Activated CD8-positive, alpha-beta memory T cell treated with anti-CD3 and anti-CD28 coated beads for 48 hours (primary cell): ENCODE measurements at places on chromosomes 12 and 14.

DNA sequence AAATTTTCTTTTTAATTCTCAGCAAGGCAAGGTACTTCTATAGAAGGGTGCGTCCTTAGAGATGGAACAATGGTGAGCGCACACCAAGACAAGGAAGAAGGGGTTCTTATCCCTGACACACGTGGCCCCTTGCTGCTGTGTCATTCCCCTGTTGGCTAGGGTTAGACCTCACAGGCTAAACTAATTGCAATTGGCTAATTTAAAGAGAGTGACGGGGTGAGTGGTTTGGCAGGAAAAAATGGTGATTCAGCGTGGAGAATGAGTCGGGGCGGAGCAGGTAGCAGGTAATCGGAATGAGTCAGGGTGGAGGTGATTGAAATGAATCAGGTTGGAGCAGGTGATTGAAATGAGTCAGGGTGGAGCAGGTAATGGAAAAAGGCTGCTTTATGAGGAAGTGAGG, 36.3 kb upstream of the HECTD1 start:
- DNase-seq: peak; percentile 3

DNA sequence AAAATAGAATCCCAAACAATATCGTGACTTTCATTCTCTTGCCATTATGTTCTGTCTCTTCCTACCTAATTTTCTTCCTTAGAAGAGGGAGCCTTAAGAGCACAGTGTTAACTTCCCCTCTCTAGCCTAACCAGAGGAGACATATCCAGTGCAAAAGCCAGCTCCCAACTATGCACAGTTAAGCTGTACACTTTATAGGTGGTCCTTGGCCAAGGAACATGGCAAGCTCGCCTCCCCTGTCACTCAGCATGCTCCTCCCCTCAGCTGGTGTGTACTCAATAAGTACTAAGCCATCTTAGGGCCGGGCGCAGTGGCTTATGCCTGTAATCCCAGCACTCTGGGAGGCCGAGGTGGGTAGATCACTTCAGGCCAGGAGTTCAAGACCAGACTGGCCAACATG, 255.1 kb upstream of the TMPO start:
- no peak for DNase-seq

DNA sequence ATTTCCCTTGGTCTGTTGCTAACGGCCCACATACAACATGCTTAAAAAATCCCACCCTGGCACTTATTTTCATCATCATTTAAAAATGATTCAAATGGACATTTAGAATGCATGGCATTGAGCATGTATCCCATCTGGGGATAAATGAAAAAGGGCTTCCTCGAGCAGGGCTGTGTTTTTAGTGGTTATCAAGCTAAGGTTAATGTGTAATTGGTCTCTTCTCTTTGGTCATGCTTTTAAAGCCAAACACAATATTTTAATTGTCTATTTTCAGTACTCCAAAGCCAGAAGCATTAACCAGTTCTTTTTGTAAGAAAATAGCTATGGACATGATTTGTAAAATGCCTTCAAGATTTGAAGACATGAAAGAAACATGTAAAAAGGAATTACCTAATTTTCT, 1.9 kb upstream of the TRHDE start:
- DNase-seq: no peak

DNA sequence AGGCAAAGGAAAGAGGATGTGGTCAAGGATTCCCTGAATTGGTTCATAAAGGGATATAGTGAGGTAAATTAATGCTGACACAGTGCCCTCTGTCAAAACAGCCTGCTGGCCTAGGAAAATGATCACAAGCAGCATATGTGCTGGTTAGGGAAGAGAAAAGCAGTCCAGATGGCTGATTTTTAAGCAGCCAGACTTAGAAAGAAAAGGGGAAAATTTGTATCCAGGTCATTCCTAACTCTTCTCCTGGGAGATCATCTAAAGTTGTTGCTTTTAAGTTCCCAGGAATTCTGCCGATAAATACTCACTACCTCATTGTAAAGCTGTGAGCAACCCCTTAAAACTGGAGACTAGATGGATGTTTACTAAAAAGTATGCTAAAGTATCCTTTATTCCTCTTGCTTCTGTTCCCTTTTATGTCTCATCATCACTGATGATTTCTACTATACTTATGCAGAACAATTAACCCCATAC, 46.4 kb upstream of the CNOT2 start:
- no peak for DNase-seq

GRCh38 chr14:52703225-52703624, 3.8 kb upstream of the PSMC6 start:
- no peak for DNase-seq

DNA sequence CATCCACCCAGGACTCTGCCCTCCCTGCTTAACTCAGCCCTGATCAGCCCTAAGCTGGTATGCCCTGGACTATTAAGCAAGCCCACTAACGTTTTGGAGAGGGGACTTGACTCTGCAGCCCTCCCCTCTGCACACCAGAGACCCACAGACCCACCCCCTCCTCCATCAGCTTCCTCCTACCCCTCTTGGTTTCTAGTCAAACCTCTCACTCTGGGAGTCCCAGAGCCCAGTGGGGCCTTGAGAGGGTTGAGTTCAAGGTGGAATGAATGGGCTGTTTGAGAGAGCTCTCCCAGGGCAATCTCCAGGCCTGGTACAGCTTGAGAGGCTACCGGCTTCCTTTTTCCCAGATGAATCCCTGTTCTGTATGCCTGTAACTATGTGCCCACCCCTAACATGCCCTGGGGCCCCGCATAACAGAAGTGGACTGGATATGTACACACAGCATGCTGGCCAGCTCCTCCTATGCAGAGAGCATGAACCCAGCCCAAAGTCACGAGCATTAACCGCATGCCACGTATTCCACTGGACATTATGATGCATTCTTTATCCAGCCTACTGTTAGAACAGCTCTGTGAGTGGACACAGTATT, 43.6 kb downstream of the IRF2BPL start:
- DNase-seq: no peak

DNA sequence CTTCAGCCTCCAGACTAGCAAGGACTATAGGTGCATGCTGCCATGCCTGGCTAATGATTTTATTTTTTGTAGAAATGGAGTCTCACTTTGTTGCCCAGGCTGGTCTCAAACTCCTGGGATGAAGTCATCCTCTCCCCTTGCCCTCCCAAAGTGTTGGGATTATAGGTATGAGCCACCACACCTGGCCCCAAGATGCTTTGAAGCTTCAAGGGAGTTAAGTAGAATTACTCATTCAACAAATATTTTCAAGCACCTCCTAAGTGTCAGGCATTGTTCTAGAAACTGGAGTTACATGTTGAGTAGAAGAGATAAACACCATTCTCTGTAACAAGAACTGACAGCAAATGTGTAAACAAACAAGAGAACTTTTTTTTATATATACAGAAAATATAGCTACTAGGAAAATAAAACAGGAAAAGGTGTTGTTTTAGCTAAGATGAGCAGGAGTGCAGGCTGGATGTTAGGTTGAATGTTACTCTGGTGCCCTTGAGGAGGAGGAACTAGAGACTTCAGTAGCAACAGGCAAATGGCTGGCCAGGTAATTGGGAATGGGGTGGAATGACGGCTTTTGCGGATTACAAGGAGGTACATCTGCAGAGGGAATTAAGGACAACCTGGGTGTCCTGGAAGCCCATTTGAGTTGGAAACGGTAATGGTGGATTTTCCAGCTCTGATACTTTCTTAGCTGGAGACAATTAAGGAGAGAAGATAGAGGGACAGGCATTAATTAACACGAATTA, 32.0 kb upstream of the CFAP54 start:
- DNase-seq: no peak

- no peak for DNase-seq
Measured at GRCh38 chr12:49334681-49335080, 2.3 kb downstream of the C1QL4 start.

GRCh38 chr12:3772380-3772779, 19.5 kb upstream of the CRACR2A start:
- DNase-seq: no peak

- no peak for DNase-seq
Measured at GRCh38 chr12:49098035-49098451, 3.4 kb upstream of the DHH start.

- no peak for DNase-seq
Measured at GRCh38 chr12:120350576-120351350, 18.2 kb downstream of the MSI1 start.

- no peak for DNase-seq
Measured at GRCh38 chr12:96103067-96103644, 67.8 kb upstream of the LTA4H start.

GRCh38 chr12:48486261-48486660, 4.0 kb downstream of the C12orf54 start:
- no peak for DNase-seq

DNA sequence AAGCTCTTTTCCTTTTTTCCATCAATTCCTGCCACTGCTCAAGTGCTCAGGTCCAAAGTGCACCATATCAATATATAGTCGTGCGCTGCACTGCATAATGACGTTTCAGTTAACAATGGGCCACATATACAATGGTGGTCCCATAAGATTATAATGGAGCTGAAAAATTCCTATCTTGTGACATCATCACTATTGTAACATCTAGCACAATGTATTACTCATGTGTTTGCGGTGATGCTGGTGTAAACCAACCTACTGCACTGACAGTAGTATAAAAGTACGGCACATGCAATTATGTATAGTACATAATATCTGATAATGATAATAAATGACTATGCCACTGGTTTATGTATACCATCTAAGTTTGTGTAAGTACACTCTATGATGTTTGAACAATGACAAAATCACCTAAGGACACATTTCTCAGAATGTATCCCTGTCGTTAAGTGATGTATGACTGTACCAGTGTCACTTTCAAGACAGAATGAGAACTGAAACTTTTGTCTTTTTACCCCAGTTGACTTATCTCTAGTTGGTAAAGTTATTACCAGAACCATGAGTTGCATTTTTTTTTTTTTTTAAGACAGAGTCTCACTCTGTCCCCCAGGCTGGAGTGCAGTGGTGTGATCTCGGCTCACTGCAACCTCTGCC, 53.7 kb upstream of the INSM2 start:
- DNase-seq: no peak

DNA sequence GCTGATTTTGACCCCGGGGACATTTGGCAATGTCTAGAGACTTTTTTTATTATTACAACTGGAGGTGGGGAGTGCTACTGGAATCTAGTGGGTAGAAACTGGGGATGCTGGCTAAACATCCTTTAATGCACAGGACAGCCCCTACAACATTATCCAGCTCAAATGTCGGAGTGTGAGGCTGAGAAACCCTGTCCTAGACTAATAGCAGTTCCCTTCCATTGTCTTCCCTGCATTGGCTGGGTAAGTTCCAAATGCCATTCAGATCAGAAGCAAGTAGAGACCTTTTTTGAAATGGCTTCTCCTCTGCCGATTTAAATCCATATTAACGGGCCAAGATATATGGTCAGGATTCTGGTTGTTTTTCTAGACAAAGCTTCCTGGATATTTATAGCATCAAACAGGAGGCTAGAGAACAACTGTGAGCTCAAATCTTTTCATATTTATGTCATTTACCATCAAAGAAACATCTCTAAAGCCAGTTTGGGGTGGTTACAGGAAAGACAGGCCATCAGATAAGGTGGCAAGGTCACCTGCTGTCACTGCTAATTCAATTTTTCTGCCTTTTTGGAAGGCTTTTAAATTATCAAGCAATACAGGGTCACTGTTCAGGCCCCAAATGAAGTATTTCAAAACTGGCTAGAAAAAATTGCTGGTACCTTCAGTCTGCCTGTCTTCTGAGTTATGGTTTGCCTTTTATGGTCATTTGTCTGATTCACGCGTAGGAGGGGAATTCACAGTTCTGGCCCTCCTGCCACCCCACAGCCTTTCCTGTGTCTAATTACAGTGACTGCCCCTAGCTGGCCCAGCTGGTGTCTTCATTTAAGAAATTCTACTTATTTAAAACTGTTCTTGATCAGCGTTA, 20.1 kb upstream of the AKAP5 start:
- no peak for DNase-seq

DNA sequence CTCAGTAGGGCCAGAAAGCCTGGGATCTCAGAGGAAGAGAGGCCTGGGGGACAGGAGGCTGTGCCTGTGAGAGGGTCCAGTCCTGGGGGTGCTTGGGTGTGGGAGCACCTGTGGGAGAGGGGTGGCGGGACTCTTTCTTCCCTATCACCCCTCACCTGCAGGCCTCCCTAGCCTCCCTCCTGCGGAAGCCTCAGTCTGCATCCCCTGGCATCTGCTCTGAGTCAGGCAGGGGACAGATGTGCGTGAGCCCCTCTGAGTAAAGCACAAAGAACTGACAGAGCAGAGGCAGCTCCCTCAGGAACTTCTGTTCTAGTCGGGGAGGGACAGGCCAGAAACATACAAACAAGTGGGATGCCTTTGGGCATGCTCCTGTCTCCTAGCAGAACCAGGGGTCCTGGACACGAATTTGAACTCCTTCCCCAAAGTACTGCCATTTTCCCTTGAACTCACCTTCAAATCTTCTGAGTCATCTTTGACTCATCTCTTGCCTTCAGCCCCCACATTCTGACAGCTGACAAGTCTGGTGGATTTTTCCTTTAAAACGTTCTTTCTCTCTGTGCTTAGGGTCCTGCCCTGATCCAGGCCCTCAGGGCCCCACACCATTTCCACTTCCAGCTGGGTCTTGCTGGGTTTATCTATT, 8.5 kb upstream of the HSP90AA1 start:
- no peak for DNase-seq

DNA sequence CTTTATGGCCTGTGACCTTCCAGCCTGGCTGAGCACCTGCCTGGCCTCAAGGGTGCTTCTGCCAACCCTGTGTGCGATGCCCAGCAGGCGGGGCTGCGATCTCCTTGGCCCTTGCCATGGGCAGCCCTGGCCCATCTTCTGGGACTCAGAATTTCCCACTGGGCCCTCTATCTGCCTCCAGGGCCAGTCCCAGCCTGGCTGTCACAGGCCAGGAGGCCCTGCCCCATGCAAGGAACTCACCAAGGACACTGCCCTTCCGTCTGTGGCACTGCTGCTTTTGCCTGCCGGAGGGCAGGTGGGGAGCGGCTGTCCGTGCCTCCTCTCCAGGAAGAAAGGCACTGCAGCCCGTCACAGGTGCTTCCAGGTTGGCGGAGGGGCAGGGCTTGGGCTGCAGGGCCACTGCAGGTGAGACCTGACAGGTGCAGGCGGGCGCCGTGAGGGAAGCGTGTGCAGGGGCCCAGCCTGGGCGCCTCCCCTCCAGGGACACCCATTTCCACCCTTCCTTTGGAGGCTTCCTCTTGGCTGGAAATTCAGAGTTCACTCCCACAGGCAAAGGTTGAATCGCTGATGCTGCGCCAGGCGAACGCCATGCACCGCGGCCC, 177.8 kb downstream of the KIF26A start:
- no peak for DNase-seq

- no peak for DNase-seq
Measured at GRCh38 chr12:65209655-65210043, 40.3 kb downstream of the LEMD3 start.

DNA sequence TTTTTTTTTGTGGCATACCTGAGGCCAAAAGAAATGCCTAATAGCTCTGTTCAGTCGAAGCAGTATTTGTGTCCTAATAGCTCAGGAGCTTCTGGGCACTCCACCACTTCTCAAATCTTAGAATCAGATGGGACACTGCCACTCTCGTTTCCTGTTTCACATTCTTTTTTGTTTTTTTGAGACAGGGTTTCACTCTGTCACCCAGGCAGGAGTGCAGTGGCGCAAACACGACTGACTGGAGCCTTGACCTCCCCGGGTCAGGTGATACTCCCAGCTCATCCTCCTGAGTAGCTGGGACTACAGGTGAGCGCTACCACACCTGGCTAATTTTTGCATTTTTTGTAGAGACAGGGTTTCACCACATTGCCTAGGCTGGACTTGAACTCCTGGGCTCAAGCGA, 52.7 kb downstream of the SPPL3 start:
- no peak for DNase-seq
